ENCODE measurements at places on chromosomes 4 and X. TPM values are rescaled to one million over a fixed set of nuclear protein-coding genes. Genes with fewer than 3 reads are reported as not detected.

CBLL2 gene
- not detected for total RNA-seq

GSPT2 gene
- total RNA-seq: 6.7 TPM

ADH4 gene
- not detected for total RNA-seq

MAGEA8 gene
- total RNA-seq: not detected

ARMCX2 gene
- 107 TPM for total RNA-seq

UGT2B17 gene
- total RNA-seq: not detected

MAGIX gene
- total RNA-seq: 1.4 TPM

SPANXD gene
- total RNA-seq: not detected

DDX53 gene
- not detected for total RNA-seq

SSX3 gene
- total RNA-seq: not detected

ATG4A gene
- 25.4 TPM for total RNA-seq

ARX gene
- not detected for total RNA-seq

ADH1A gene
- total RNA-seq: not detected

QRFPR gene
- not detected for total RNA-seq

ITGB1BP2 gene
- 1.2 TPM for total RNA-seq

NOCT gene
- 8.1 TPM for total RNA-seq

COPS4 gene
- total RNA-seq: 114 TPM

CLDN34 gene
- total RNA-seq: not detected

JCHAIN gene
- total RNA-seq: 1.9 TPM

F8A3 gene
- 3.5 TPM for total RNA-seq

TRIM2 gene
- 30.1 TPM for total RNA-seq

SUPT20HL1 gene
- total RNA-seq: not detected

RASL11B gene
- total RNA-seq: 4.8 TPM

COL4A6 gene
- 26.1 TPM for total RNA-seq

SMR3B gene
- total RNA-seq: not detected

CYSLTR1 gene
- not detected for total RNA-seq

UGT2A1 gene
- not detected for total RNA-seq

SAGE1 gene
- not detected for total RNA-seq

SHROOM3 gene
- total RNA-seq: 6.6 TPM

CENPI gene
- 28.8 TPM for total RNA-seq

PRKG2 gene
- total RNA-seq: 1.4 TPM

ZIC3 gene
- total RNA-seq: not detected

HPGD gene
- not detected for total RNA-seq

GAGE12J gene
- total RNA-seq: not detected

RAB41 gene
- not detected for total RNA-seq

OPRPN gene
- not detected for total RNA-seq

BBS7 gene
- 17.9 TPM for total RNA-seq

SULT1B1 gene
- total RNA-seq: 1.2 TPM

SPRY1 gene
- total RNA-seq: 7.8 TPM

VSIG1 gene
- total RNA-seq: 0.35 TPM

FAM9B gene
- not detected for total RNA-seq

HERC6 gene
- total RNA-seq: 5.2 TPM

NAP1L3 gene
- 0.86 TPM for total RNA-seq

EGF gene
- 1.9 TPM for total RNA-seq

CLDN22 gene
- not detected for total RNA-seq

WNK3 gene
- 0.18 TPM for total RNA-seq

WAS gene
- total RNA-seq: not detected

RPS6KA6 gene
- 8.6 TPM for total RNA-seq

PCDH18 gene
- 65.7 TPM for total RNA-seq

PDCL2 gene
- total RNA-seq: not detected

CENPVL3 gene
- total RNA-seq: not detected

EFHC2 gene
- 0.71 TPM for total RNA-seq

CXCL10 gene
- not detected for total RNA-seq

CFP gene
- total RNA-seq: not detected

UGT2A2 gene
- not detected for total RNA-seq

ATP10D gene
- total RNA-seq: 16.7 TPM

GPR143 gene
- total RNA-seq: 0.53 TPM

All from myometrial cell (primary cell).